Activated T-helper 1 cell treated with Interleukin-2 at 50 U/mL for 16 hours (primary cell): ENCODE measurements at places on chromosomes 3 and 15.

DNA sequence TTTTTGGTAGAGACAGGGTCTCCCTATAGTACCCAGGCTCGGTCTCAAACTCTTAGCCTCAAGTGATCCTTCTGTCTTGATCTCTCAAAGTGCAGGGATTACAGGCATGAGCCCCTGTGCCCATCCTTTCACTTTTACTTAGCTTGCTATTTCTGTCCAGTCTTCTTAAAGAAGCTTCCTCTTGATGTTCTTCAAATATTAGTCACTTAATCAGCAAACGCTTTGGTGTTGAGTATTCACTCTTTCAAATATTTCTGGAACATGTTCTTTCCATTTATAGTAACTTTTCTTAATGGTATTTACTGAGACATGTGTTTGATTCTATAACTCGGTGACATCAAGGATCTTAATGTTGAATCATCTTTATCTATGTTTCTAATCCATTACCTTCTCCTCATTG is 122.1 kb downstream of the CNTN6 start:
- no peak for DNase-seq

DNA sequence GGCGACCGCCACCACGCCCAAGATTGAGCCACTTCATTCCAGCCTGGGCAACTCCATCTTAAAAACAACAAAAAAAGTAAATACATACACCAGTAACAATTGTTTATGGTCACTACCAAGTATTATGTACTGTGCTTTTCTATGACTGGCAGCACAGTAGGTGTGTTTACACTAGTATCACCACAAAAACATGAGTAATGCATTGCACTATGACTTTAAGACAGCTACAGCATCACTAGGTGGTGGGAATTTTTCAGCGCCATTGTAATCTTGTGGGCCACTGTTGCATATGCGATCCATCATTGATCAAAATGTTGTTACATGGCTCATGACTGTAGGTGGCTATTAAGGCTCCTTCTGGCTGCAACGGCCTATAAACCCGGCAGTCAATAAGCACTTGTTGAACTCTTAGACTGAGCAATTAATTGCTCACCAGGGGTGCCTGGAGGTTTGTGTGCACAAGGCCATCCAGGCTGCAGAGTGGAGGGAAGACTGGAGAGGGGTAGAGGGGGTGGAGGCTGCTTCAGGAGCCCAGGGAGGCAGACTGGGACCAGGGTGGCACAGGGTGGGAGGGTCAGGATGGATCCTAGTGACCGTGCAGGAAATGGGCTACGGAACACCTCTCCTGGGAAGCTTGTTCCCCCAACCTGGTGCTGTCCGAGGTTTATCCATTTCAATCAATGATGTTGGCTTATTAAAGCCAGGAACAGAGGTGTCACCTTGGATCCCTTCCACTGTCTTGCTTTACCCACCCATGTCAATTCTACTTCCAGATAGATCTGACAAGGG is 17.9 kb upstream of the COPG1 start:
- no peak for DNase-seq

- DNase-seq, result no peak
Measured at GRCh38 chr3:168996622-168997021, 666.9 kb downstream of the MECOM start.

GRCh38 chr3:71127052-71127831 is 456.3 kb downstream of the FOXP1 start:
- no peak for DNase-seq

DNA sequence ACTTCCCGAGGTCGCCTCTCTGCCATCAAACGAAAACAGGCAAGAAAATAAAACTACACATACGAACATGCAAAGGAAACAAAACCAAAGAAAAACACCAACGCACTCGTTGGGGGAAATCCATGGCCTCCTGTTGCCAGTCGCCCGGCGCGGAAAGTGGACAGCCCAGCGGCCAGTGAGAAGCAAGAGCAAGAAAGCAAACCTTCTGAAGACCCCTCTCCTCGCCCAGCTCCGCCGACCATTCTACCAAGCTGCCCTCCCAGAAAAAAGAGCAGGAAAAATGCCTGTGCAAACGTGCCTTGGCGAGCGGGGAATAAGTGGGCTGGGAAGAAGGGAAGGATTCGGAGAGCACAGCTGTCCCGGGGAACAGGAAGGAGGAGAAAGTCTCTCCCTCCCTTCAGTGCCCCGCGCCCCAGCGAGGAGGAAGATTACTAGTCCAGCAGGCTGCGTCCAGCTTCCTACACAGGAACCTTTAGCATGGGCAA is 802 bp upstream of the NECTIN3 start:
- DNase-seq, result no peak
